ENCODE measurements at places on chromosomes 7 and 10.

DNA sequence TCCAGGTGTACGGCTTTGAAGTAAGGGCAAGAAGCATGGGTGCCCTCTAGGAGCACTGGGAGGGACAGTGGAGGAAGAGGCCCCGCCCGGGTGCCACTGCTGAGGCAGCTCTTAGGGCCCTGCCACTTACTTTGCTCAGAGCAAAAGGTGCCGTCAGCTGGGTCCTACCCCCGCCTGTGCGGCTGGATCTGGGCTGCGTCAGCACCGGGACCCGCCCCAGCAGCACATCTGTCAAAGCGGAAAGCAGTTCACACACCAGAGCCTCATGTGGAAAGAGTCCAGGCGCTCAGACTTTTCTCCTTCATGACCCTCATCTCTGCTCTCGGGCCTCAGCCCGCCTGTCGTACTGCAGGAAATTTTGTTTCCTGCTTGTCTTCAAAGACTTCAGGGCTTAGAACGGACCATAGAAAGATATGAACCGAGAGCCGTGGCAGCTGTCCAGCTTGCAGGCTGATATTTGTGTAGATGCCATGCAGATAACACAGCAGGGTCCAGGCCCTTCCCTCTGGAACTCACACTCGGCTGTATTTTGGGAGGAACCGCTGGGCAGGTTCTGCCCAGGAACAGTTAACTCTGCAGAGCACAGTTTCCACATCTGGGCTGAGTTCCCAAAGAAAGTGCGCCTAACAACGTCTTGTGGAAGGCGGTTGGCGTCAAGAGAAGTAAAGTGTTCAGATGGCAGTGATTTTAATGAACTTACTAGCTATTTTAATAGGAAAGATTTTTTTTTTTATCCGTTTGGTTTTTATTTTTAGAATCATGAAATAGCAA is 44.3 kb upstream of the PRKAR1B start:
- DNase-seq = peak; percentile 77

DNA sequence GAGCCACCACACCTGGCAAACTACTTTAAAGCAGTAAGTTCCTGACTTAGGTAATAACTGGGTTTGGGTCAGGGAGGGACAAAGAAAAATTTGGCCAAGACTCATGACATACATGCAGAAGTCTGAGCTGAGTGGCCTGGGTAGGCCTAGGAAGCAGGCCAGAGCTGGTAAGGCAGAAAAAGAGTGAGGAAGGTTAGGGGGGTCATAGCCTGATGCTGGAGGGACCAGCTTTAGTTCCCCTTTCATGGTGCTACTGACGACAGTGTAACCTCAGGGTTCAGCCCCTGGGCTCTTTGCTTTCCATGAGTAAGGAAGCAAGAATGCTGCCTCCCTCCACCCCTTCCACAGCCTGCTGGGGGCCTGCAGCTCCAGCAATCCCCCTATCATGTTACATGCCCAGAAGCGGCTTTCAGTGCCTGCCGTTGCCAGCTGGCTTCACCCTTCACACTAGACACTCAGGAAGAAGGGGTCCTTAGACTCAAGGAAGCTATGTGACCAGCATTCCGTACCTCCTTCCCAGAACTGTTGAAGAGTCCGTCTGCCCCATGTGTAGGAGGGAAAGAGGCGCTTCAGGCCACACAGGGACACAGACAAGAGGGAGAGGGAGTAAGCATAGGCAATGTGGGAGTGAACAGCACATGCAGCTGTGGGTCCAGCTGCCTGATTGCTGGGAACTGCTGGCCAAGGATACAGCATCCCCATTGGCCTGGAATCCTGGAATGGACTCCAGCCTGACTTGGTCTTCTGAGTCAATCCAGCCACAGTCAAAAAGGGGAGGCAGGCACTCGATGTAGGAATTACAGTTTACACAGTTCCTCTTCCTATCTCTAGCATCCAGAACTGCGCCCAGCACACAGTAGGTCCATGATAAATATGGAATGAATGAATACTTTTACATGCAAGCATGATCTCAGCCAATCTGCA is 4.1 kb upstream of the PLAU start:
- DNase-seq = peak; percentile 99

- no peak for DNase-seq
These were observed 140.5 kb downstream of the MAD1L1 start for GRCh38 chr7:2092279-2092678.

DNA sequence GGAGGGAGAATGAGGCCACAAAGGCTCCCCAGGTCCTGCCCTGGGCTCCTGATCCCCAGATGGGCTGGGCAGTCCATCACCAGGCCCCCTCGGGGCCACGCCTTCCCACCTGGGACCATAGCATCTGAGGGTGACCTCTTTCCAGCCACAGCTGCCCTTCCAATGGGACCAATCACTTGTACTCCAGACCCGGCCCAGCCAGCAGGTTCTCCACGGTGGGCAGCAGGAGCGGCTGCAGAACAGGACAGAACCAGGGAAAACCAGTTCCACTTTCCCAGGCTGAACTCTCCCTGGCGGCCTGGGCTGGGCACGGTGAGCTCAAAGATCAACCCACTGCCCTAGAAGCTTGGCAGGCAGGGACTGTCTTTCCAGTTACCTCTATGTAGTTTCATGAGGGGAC is 257.6 kb downstream of the MAD1L1 start:
- DNase-seq = no peak

DNA sequence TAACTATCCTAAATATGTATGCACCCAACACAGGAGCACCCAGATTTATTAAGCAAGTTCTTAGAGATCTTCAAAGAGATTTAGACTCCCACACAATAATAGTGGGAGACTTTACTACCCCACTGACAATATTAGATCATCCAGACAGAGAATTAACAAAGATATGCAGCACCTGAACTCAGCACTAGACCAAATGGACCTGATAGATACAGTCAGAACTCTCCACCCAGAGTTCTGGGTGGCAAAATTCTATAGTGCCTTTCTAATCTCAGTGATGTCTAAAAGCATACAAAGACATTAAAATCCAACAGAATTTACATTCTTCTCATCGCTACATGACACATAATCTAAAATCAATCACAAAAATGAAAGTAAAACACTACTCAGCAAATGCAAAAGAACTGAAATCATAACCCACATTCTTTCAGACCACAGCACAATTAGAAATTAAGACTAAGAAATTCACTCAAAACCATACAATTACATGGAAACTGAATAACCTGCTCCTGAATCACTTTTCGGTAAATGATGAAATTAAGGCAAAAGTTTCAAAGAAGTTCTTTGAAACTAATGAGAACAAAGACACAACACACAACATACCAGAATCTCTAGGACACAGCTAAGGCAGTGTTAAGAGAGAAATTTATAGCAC is 183.2 kb downstream of the AGMO start:
- no peak for DNase-seq

DNA sequence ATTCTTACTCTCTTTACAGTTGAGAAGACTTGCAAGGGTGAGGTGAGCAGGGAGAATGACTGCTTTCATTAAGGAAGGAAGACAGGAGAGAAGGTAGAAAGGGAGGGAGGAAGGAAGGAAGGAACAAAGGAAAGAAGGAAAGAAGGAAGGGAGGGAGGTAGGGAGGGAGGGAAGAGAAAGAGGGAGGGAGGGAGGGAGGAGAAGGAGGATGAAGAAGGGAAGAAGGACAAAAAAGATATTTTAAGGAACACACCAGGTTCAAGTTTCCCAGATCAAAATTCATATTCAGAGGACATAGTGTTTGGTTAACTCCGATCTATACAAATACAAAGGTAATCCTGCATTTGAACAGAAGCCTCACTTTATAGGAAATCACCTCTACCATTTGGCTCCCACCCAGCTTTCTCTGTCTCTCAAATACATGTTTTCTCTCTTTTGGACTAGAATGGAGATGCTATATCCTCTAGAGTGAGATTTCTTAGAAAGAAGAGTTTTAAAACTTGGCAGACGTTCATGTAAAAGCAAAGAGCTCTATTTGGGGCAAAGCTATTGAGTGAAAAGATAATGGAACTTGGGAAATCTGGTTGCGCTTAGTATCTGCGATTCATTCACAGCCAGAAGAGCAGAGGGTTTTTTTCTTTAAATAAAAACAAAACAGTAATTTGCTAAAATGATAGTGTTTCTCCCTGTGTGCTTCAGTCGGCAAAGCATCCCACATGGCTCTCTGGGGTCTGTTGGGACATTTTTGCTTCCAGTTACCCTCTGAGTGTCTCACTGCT is 261.9 kb upstream of the LYZL1 start:
- DNase-seq = no peak

DNA sequence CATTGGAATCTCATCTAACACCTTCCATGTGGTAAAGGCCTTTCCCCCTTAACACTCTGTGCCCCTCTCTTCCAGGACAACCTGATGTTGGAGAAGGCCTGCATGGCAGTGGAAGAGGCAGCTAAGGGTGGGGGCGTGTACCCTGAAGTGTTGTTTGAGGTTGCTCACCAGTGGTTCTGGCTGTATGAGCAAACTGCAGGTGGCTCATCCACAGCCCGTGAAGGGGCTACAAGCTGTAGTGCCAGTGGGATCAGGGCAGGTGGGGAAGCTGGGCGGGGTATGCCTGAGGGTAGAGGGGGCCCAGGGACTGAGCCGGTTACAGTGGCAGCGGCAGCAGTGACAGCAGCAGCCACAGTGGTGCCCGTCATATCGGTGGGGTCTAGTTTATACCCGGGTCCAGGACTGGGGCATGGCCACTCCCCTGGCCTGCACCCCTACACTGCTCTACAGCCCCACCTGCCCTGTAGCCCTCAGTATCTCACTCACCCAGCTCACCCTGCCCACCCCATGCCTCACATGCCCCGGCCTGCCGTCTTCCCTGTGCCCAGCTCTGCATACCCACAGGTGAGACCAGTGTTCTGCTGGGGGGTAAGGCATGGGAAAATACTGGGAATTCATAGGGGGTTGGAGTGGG is 12.4 kb downstream of the NDST2 start:
- DNase-seq = no peak

DNA sequence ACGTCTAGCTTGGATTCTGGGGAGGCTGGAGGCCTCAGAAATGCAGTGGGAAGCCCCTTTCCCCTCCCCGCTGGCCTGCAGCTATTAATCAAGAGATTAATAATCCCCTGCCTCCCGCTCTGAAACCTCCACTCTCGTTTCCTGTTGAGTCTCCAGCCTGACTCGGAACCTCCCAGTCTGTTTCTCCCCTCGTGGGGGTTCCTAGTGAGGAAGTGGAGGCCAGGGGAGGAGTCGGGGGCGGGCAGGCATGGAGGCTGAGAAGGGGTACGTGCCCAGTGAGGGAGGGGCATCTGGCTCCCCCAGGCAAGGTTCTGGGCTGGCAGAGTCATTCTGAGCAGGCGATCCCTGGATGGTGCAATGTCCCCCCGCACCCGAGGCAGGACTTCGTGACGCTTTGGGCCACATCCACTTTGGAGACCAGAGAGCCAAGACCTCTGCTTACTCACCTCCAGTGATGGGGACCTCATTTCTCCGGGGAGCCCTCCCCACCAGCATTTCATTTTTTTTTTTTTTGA is 73.6 kb downstream of the COL26A1 start:
- no peak for DNase-seq

DNA sequence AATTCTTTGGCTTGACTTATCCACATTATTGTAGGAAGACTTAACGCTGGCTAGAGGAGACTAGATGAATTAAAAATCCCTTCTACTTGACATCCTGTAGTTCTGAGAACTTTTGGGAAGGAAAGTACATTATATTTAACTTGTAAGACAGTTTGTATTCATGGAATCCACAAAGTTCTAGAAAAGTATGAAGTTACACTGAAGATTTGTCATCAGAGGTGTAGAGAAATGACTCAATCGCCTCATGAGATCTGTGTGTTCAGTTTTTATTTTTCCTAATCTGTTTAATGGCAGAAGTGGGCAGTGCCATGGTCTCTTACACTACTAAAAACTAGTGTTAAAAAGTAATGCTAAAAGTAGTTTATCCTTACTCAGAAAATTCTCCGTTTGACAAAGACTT is 89.1 kb upstream of the SMIM30 start:
- DNase-seq = no peak

DNA sequence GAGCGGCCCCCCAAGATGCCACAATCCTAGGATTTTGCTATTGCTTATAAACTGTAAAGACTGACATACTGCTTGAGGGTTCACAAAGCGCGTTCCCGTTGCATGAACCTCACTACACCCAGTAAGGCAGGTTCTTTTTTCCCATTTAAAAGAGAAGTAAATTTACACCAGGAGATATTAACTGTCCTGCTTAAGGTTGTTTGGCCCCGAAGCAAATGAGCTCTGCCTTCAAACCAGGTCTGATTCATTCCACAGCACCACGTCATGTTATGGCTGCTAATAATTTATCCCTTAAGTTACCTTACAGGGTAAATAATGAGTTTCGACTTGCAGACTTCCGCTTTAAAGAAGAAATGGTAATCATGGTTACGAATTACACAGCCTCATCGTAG is 559 bp upstream of the FKBP14 start:
- DNase-seq = peak; percentile 67

DNA sequence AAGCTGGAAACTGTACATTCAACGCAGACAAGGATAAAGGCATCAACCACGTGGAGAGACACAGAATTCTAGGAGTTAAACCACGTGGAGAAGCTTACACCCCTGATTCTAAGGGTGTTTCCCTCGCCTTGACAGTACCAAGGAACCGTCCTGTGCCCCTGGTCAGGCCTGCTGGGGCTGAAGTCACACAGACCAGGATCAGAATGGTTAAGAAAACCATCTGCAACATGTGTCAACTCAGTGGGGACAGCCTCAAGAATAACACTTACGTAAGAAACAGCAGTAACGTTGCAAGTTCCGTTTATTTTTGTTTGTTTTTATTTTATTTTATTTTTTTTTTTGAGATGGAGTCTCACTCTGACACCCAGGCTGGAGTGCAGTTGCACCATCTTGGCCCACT is 55.6 kb downstream of the CHST15 start:
- no peak for DNase-seq

- DNase-seq = no peak
These were observed 37.7 kb upstream of the ITPRID1 start for GRCh38 chr7:31476073-31476745.

Data from choroid plexus epithelial cell (primary cell).